ENCODE measurements at places on chromosomes 5 and 9.

- DNase-seq: no peak
Measured at GRCh38 chr5:133814152-133814551, 154.3 kb downstream of the C5orf15 start.

- DNase-seq: no peak
Measured at GRCh38 chr9:95752129-95752731, 123.3 kb upstream of the ERCC6L2 start.

DNA sequence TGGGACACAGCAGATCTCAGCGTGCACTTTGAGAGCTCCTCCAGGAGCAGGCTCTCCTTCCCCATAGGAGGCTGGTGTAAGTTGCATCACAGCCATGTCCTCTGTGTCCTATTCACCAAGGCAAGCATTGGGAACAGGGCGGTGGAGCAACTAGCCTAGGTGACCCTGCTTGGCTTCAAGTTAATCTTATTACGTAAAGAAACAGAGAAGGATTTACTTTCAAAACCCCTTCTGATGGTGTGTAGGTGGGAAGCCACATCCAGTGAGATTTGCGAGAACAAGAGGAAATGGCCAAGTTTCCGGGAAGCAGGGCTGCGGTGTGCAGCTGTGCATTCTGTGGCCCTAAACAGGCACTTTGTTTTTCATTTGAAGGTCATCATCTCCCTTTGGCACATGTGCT, 80.2 kb downstream of the TRIO start:
- DNase-seq: peak; percentile 15

GRCh38 chr5:3794611-3795010, 199.0 kb downstream of the IRX1 start:
- DNase-seq: no peak

- no peak for DNase-seq
Measured at GRCh38 chr5:40734986-40735385, 20.8 kb downstream of the TTC33 start.

- DNase-seq: no peak
Measured at GRCh38 chr5:22779499-22779898, 73.6 kb downstream of the CDH12 start.
